Neural crest cell (in vitro differentiated cells): ENCODE measurements at places on chromosomes 7 and 10.

DNA sequence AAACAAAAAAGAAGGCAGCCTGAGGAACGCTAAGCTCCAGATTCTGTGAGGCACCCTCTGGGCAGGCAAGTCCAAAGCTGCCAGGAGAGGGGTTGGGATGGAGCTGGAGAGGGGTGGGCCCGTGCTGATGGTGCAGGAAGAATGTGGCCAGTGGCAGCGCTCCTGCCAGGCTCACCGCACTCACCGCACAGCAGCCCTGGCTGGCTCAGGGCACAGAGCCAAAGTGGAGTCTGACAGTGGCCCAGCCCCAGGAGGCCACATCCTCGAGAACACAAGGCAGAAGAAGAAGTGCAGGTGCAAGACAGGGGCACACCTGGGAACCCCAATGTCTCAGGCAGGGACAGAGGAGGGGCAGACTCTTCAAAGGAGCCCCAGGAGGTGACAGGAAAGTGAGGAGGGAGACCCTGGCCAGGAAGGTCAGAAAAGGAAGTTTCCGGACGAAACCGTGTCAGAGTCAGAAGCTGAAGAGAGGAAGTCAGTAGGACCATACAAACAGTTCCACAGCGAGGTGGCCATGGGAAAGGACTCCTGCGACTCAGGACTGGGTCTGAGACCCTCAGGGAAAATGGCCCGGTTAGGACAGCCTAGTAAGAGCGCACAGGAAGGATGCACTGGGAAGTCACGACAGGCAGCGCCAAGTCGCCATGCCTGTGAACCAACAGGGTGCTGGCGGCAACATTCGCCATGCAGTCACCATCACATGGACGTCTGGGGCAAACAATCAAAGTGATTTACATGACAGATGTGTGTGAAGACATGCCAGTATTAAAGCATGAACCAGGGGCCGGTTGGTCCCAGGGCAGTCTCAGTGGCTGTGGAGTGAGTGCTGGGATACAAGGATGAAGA, 54.4 kb downstream of the COBL start:
- no peak for DNase-seq

DNA sequence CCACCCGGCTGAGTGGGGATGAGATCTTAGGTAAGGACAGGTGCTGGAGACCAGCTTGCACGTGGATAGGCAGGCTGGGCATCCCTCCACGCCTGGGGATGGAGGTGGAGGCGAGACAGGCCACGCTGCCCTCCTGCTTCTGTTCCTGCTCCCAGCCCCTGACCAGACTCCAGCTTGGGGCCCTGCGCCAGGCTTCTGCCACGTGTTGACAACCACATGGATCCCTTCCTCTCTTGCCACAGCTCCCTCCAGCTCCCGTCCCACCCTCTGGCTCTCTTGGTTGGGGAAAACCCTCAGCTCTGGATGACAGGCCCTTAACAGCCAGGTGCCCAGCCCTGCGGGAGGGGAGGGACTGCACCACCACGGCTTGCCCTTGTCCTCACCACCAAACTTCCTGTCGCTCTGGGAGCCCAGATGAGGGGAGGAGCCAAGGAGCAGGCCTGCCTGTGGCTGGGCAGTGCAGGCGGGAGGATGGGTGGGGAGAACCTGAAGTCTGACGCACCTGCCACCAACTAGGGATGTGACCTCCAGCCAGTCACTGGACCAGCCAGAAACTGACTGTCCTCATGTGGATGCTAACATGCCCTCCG, 36.0 kb downstream of the KCNH2 start:
- no peak for DNase-seq

- no peak for DNase-seq
Measured at GRCh38 chr7:130667593-130668257, 823 bp downstream of the COPG2 start.

GRCh38 chr10:30835146-30835545, 196.5 kb downstream of the ZNF438 start:
- DNase-seq = no peak

DNA sequence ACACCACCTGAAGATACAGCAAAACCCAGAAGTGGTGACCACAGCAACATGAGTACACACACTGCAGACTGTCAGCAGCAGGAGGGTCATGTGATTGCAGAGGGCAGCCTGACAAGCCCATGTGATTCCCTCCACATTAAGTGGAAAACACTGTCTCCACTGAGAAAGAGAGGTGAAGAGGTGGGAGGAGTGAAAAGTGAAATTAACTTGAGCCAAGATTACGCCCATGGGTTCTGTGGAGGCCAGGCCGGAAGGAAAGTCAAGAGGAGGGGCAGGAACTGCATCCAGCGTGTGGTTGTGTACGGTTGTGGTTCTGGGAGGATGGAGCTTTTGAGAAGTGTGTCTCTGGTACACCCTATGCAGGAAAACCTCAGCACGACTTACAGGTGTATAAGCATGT, 138.5 kb downstream of the PLXNA4 start:
- DNase-seq = no peak

- no peak for DNase-seq
Measured at GRCh38 chr10:3975016-3975415, 190.0 kb upstream of the KLF6 start.

GRCh38 chr10:26855186-26855585, 5.6 kb downstream of the ABI1 start:
- DNase-seq = no peak

- no peak for DNase-seq
Measured at GRCh38 chr7:33190688-33191304, 61.4 kb downstream of the BBS9 start.

DNA sequence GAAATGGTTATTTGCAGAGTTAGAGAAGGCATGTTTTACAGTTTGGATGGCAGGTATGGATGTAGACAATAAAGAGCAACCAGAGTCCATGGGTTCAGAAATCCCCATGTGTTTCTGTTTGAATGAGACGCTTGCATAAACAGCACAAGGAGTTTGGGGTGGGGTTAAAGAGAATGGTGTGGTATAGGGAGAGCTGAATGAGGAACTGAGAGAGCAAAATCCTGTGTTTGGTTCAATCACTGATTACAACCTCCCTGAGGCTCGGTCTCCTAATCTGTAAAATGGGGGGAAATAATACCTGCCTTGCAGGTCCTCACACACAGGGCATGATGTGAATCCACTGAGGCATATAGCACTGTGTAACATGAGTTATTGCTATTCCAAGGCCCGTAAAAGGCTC, 23.7 kb downstream of the CAV1 start:
- no peak for DNase-seq

DNA sequence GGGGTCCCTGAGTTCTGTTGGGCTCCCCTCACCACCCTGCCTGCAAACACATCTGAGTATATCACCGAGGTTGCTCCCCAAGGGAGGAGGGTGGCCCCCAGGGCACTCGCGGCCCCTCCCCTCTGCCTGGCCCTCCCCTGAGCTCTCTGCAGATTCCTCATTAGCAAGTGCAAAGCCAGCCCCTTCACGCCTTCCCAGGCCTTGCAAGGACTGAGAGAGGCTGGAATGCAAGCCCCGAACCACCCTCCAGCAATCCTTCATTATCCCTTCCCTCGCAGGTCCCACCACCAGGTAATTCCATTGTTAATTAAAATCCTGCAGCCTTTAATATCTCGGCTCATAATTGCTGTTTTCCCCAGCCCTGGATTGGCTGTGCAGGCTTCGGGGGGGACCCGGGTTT, 35.3 kb upstream of the MYL10 start:
- DNase-seq = no peak

DNA sequence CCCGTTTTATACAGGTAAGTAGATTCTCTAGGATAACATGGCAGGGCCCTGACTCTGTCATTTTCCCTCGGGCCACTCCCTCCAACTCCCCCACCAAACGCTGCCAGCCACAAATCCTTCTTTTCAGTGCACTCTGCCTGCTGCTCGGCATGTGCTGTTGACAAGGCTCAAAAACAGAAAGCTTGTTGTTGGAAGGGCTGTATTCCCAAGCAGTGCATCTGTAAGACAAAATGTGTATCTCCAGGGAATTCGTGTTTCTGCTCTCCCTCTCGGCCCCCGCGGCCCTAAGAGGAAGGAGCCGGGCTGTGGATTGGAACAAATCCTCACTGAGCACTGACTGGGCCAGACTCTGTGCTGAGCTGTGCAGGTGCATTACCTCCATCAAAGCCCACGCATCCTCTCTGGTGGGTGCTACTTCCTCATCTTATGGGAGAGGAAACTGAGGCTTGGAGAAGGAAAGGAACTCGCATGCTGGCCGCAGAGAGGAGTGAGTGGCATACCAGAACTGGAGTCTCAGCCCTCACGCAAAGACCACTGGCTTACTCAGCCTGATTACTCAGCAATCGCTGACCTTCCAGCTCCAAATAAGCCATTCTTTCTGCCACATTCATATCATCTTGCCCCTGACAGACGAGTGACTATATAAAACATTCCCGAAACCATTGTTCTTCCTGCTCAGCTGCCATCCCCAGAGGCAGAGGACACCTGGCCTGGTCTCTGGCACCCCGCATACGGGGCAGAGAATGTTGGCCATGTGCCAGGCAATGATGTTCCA, 33.5 kb upstream of the ENO4 start:
- no peak for DNase-seq

DNA sequence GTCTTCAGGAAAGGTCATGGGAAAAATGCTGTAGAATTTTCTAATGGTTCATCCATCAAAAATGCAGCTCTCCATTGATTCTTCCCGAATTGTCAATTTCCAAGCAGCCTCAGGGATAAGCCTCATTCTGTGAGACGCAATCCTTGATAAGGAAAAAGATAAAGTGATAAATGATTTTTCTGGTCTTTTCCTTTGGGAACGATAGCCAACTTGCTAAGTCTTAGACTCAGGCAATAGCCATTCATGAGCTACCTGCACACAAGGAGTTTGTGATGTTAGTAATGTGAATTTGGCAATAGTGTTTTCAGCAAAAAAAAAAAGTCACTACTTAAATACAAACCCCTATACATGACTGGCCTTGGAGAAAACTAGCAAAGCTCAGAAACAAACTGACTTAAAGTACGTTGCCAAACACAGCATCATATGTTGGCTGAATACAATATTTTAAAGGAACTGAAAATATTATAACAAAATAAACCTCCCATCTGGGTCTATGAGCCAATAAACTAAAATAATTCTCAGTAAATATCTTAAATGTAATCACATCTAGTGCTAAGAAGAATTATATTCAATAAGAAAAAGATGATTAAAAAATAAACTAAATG, 75.5 kb downstream of the KLF6 start:
- no peak for DNase-seq

DNA sequence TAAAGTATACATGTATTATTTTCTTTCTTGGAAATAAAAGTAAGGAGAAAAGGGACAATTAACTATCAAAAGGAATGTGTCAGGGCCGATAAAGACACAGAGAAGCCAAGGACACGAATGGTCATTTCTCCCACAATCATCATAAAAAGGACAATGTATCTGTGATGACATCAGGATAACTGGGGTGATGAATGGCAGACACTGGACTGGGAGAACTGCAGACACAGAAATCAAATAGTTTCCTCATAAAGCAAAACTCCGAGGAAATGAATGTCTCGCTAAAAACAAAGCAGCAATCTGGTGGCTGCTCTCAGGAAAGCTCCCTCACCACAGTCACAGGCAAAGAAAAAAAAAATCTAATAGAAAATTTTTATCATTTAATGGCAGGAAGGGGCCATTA, 69.3 kb upstream of the NPY start:
- no peak for DNase-seq

DNA sequence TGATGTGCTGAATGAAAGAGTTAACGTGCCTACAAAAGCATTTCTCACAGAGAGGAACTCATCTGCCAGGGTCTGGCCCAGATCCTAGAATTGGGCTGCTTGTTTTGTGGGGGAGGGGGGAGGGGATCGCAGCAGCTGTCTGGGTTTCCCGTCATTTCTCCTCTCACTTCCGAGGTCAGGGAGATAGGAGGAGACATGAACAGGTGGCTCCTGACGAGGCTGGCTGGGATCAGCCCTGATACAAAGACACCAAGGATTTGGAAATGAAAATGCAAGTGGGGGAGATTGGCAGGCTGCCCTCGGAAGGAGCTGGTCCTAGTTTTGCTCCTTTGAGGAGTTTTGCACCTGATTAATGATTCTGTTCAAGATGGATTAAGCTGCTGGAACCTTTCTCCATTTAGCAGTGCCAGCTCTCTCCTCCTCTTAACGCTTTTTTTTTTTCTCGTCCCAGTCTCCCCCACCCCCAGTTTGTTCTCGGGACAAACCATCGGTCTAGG, 86.8 kb upstream of the KMT2C start:
- DNase-seq = no peak

GRCh38 chr7:22681852-22682657, 44.9 kb upstream of the IL6 start:
- DNase-seq = no peak

DNA sequence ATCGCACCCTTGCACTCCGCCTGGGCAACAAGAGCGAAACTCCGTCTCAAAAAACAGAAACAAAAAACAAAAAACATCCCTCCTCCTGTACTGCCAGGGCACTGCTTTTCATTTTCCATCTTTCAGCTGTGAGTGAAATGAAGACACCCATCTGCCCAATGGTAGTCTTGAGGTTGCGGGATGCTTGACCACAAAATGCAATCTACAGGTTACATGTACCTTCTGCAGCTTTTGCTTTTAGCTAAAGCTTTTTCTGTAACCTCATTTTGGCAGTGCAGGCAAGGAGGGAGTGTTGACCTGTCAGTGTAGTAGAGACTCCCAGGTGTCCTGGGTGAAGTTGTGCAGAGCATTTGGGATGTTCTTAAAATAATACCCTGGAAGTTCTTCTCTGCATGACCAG, 476.5 kb downstream of the CALN1 start:
- DNase-seq = no peak

DNA sequence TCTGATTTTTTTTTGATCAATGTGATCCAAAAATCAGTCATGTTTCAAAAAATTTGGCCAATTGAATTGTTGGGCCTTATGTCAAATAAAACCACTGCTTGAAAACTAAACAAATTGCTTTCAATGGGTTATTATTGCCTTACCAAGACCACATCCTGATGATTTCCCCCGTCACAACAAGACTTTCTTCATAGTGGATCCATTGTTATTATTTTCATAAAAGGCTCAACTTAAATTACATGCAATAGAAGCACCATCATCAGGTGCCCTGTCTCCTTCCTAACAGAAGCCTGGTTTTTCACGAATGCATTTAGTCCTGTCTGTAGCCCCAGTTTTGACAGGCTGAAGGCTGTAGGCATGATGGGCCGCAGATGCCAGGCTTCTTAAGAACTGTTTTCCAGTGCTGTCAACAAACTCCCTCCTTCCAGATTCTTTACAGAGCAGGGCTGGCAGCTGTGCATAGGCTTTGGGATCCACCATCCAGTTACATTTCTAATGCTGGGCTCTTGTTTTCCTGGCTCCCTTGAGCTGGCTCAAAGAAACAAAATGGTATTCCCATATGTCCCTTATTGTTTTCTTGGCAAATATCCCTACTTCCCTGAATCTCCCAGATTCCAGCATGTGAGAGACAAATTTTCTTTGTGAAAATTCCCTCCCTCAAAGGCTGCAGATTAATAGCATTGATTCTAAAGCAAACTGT, 302.0 kb downstream of the TWIST1 start:
- DNase-seq = no peak

DNA sequence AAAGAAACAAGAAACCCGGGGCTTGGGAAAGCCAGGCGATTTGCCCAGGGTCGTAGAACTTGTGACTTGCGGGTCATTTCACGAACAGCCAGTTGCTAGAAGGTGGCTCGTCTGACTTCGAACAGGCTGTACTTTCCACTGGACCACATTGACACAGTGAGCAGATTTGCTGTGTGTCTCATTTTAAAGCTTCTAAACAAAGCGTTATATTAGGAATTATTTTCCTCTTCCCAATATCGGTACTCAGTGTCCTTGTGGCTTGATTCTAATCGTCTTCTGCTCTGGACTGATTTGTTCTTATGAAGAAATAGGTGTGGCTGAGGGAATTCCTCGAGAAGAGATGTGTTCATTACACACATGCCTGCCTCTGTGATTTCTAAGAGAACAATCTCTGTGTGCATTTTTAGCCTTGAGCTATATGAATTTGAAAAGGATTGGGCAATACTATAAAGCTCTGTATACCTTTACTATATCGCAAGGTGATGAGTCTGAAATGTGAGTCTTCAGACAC, 150.0 kb upstream of the PRR15 start:
- DNase-seq = no peak
